ENCODE measurements at places on chromosomes 6 and 20.

GRCh38 chr20:41608606-41609005 is 9.6 kb downstream of the CHD6 start:
- no peak for DNase-seq

DNA sequence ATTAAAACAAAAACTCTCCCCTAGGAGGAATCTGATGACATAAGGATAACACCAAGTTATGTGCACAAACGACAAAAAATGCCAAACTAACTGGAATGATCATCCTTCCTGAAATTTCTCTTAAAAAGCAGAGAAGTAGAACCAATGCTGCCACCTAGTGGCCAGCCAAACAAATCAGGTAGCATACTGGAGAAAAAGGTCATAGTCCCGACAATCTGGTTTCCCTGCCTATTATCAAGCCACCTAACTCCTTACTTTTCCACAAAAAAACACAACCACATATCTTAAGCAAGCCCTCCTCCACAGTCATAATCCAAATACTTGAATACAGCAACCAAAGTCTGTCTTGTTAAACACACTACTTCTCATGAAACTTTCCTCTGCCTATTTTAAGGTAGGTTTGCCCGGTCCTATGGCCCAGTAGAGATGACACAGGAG is 5.3 kb downstream of the OARD1 start:
- peak; percentile 57 for DNase-seq

GRCh38 chr6:44333273-44333919 is 9.1 kb upstream of the SPATS1 start:
- DNase-seq: no peak

DNA sequence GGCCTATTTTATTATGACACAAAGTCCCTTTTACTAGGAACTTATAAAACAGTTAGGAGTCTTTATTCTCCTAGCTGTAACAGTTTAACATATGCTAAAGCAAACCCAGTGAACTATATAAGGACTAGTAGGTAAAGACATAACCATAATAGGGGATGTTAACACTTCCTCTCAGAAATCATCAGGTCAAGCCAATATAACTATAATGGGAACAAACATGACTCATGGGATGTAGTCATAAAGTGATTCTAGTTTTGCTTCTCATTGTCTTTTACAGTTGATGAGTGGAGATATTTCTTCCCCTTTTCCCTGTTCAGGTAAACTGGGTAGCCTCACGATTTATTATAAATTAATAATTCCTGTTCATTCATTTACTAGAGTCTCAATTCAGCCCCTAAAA is 9.7 kb downstream of the PTCHD4 start:
- DNase-seq: no peak

DNA sequence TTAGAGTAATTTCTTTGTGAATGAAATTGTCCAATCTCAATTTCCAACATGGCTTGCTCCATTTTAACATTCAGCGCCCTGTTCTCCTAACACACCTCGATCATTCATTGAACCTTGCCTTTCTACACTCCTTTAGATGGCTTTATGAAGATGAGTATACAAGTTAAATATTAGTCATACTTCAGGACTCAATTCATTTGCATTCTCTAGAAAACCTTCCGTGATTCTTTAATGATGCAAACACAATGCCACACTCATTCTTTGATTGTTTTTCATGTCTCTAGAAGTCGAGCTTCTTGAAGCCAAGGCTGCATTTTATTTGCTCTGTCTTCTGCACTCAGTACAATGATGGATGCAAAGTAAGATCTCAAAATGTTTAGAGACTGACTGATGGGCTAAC is 641.2 kb downstream of the DOK5 start:
- DNase-seq: no peak

GRCh38 chr6:78605909-78606446 is 261.4 kb upstream of the IRAK1BP1 start:
- no peak for DNase-seq

GRCh38 chr6:31529329-31530150 is 778 bp downstream of the MCCD1 start:
- DNase-seq: no peak

DNA sequence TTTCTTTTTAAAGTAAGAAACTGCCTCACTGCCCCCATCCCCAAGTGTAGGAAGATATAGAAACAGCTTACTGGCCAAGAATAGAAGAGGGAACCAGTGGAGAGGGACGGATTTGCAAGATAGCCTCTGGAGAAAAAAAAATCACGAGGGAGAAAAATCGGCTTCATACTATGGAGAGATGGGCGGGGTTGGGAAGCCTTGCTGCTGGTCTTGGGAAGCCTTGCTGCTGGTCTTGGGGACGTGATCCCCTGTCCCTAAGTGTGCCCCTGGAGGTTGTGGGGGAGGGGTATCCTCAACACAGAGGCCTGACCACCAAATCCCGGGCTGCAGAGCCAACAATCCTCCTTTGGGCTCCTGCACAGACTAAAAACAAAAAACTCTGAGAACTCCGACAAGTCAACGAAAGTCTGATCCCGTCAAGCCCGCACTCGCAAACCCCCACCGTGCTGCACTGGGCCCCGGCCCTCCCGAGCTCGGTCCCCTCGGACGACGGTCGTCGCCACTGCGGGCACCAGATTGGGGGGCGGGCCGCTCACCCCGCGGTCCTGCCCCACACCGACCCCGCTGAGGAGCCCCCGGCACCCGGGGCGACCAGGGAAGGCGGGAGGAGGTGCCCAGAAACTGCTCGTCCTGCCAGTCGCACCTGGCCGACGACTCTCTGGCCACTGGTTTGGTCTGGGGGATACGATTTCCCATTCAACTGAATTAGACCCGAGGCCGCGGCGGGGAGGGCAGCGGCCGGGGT is 750 bp downstream of the MAP7 start:
- peak; percentile 26 for DNase-seq

DNA sequence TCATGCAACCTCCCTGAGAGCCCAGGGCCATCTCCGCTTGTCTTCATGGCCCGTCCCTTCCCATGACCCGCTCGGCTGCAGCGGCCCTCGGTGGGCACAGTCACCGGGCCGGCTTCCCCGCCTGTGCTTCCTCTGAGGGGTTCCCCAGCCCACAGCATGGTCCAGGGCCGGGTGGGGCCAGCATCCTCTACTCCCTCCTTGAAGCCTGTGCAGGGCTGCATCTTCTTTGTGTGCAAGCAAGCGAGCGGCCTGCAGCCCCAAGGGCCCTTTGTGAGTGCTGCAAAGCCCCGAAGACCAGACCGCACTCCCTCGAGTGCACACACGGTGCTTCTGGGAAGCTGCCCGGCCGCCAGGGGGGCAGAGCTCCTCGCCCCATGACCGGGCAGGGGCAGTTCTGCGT is 265.8 kb downstream of the TAF4 start:
- no peak for DNase-seq

GRCh38 chr20:59515013-59515905 is 89.1 kb upstream of the PHACTR3 start:
- peak; percentile 63 for DNase-seq

GRCh38 chr20:36818861-36819260 is 45.3 kb upstream of the DSN1 start:
- DNase-seq: no peak

DNA sequence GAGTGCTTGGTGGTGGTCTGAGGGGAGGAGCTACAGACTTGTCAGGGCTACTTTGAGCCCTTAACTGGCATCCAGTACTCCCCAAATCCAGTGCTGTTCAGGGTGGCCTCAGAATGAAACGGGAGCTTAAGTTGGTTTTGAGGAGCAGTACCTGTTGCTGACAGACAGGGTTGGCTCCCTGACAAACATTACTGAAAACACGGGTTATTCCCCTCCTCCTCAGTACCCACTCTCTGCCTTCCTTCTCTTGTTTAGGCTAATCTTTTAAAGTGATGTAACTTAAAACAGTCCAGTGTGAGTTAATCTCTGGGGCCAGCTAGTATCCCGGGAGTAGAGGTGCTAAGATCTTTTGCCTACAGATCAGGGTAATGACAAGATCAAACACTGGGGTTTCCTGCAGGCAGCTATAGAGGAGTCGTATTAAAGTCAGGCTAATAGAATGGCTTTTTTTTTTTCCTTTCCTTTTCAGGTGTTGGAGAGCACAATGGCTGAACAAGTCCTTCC is 3.7 kb downstream of the TNFAIP3 start:
- no peak for DNase-seq

GRCh38 chr6:14818422-14818884 is 427.4 kb upstream of the JARID2 start:
- no peak for DNase-seq

GRCh38 chr20:59482351-59483187 is 121.8 kb upstream of the PHACTR3 start:
- DNase-seq: no peak

DNA sequence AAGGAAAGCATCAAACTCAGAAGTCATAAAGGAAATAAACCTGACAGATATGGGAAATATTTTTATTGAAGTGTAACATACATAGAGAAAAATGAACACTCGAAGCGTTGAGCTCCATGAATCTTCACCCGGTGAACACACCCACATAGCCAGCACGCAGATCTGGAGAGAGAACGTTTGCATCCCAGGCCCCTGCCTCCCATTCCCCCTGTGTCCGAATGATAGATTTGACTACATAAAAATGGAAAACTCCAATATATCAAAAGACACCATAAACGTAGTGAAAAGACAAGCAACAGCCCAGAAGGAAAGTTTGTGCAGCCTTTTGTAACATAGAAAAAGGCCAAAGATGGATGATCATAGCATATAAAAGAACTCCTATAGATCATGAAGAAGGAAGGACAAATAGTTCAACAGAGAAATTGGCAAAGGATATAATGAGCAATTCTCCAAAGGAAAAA is 17.1 kb downstream of the SYNJ2 start:
- DNase-seq: no peak

DNA sequence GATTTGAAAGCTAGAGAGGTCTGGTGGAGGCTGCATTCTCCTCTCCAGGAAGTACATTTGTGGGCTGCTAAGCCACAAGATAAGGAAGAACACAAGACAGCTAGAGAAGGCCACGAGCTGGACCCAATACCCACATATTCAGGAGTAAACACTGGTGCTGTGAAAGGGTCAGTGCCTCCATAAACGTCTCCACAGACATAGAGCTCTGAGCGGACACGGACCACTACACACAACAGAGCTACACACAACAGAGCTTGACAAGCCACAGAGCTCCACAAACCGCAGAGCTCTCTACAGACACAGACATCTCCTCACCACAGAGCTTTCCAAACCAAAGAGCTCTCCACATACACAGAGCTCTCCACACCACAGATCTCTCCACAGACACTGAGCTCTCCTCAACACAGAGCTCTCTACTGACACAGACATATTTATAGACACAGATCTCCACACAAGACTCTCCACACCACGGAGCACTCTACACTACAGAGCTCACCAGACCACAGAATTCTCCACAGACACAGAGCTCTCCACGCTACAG is 51.9 kb downstream of the ERMARD start:
- DNase-seq: no peak

- no peak for DNase-seq
These were observed 517.5 kb downstream of the TBC1D32 start for GRCh38 chr6:120816794-120817193.

DNA sequence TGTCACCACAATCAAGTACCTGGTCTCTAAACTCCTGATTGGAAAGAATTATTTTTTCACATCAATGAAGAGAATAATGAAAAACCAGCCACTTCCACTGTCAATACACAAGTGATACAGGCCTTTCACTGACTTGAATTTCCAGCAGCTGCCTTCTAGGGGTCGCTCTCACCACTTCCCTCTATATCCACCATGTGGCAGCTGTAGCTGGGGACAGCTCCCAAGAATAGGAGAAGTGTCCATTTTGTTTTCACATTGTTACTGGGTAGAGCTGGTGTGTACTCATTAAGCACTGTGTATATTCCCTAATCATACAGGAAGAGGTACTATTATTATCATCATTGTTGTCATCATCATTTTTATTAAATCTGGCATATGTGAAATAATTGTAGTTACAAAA is 438.4 kb upstream of the SPTLC3 start:
- DNase-seq: no peak

GRCh38 chr6:15113587-15113986 is 132.3 kb upstream of the JARID2 start:
- no peak for DNase-seq

DNA sequence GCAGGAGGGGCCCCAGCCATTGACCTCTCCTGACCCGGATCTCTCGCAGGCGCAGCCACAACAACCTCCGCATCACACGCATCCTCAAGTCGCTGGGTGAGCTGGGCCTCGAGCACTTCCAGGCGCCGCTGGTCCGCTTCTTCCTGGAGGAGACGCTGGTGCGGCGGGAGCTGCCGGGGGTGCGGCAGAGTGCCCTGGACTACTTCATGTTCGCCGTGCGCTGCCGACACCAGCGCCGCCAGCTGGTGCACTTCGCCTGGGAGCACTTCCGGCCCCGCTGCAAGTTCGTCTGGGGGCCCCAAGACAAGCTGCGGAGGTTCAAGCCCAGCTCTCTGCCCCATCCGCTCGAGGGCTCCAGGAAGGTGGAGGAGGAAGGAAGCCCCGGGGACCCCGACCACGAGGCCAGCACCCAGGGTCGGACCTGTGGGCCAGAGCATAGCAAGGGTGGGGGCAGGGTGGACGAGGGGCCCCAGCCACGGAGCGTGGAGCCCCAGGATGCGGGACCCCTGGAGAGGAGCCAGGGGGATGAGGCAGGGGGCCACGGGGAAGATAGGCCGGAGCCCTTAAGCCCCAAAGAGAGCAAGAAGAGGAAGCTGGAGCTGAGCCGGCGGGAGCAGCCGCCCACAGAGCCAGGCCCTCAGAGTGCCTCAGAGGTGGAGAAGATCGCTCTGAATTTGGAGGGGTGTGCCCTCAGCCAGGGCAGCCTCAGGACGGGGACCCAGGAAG is 4.5 kb upstream of the COL9A3 start:
- no peak for DNase-seq

DNA sequence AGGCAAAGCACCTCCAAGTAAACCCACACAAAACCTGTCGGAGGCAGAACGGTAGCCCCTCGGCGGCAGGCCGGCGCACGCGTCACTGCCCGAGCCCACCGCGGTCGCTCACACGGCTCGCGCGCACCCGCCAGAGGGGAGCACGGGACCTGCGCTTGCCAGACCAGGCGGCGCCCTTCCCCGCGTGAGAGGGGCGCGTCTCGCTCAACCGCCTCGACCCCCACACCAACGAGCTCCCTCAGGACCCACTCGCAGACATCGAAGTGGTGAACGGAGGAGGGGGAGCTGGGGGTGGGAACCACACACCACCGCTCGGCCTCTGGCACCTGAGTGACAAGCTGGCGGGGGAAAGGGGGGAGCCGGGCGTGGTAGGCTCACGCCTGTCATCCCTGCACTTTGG is 1513.4 kb upstream of the DEFB115 start:
- no peak for DNase-seq

- no peak for DNase-seq
These were observed 334.9 kb downstream of the TAF4 start for GRCh38 chr20:61730631-61731362.

DNA sequence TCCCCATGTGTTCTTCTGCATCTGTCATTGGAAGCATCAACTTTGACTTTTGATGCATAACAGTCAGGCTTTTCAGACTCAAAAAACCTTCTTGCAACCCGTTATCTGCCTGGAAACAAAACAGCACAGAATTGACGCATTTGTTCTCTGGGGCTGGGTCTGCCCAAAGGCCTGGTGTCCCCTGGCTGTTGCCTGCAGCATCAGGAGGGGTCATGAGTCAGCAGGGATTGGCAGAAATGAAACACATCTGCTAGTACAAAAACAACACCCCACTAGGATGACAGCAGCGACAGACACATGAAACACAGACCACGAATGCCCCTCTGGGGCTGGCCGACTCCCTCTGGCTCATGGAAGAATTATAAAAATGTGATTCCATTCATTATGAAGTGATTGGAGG is 157.6 kb upstream of the INSM1 start:
- no peak for DNase-seq

All from K562 (cell line).